ENCODE measurements at places on chromosomes 5 and 9. TPM values are rescaled to one million over a fixed set of nuclear protein-coding genes. Genes with fewer than 3 reads are reported as not detected.

FIBCD1 gene
- total RNA-seq = 1.1 TPM

LHFPL2 gene
- total RNA-seq = 11.3 TPM

TICAM2 gene
- 4.3 TPM for total RNA-seq

PCDHB12 gene
- total RNA-seq = under 0.01 TPM

CDH9 gene
- not detected for total RNA-seq

RAB3C gene
- total RNA-seq = not detected

GLIPR2 gene
- total RNA-seq = 37.8 TPM

PCA3 gene
- not detected for total RNA-seq

C5orf63 gene
- 0.72 TPM for total RNA-seq

PLAA gene
- total RNA-seq = 24.4 TPM

MEF2C gene
- 6.8 TPM for total RNA-seq

GALT gene
- total RNA-seq = 12.5 TPM

GABRA6 gene
- not detected for total RNA-seq

KIAA1958 gene
- total RNA-seq = 1.8 TPM

GRCh38 chr9:128371630-128372117 lies 500 bp downstream of the URM1 start:
- DNase-seq = no peak

GRCh38 chr5:109111680-109112079 lies 298.1 kb downstream of the PJA2 start:
- no peak for DNase-seq

- DNase-seq = no peak
These were observed 24.1 kb downstream of the TENT4A start for GRCh38 chr5:6737043-6737941.

DNA sequence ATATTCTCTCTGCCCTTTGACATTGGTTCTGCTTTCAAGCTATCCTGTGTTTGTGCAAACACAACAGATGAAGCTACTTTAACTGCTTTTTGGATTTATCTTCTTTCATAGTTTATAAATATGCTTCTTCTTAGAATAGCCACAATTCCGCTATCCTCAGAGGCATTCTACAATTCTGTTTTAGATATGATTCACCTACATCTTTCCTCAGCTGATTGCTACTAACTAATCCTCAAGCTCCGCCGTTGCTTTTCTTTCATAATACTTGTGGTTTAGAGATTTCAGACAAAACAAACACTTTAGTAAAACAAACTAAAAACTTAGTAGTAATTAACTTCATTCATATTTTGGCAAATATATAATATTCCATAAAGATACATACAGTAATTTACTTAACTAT lies 52.5 kb downstream of the ECPAS start:
- peak; percentile 28 for DNase-seq

DNA sequence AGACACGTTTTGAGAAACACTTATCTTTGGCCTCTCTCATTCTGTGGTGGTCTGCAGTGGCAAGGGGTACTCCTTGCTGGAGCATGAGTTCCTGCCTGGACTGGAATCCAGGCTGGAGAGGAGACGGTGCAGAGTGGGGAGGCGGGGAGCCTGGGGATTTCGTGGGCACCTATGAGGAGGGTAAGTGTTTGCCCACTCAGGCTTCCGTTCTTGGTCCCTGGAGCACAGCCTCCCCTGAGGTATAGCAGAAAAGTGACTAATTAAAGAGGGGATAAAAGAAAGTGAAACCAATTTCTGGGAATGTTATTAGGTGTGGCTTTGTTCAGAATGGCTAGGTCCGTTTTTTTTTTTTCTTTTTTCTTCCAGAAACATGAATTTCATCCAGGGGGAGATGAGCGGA lies 90.8 kb downstream of the ARHGAP26 start:
- DNase-seq = no peak

GRCh38 chr9:87800456-87800855 lies 74.5 kb downstream of the CTSL start:
- no peak for DNase-seq

- peak; percentile 3 for DNase-seq
These were observed 22.3 kb upstream of the TMEM250 start for GRCh38 chr9:136140966-136141365.

DNA sequence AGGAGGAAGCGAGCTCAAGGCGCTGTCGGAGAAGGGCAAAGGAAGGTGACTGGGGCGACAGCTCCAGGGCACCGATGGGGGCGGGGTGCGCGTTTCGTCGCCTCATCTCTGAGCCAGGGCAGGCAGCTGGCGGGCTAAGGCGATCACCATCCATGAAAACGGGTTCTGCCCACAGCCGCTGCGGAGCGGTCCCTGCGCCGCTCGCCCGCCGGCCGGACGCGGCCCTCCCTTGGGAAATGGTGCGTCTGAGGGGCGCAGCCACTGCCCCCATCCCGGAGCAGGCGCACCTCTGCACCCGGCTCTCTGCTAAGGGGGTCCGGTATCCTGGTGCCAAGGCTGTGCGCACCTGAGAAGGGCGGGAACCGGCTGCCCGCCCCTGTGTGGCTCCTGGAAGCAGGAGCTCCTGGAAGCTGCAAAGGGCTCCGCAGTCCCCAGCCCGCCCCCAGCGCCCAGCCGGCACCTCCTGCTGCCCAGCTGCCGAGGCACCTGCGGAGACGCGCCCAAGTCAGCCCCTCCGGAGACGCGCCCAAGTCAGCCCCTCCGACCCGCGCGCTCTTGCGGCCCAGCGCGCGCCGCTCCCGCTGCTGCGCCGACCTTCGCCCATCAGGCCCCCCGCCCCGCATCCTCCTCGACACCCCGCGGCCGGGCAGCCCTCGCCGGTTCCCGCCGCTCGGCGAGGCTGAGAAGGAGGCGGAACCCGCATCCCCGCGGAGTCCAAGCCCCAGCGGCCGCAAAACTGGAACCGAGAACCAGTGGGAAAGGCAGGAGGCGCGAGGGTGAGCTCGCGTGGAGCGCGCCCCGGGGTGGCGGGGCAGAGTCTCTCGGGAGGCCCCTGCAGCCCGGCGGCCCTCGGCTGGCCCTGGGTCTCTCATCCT lies 757 bp downstream of the ANKRD34B start:
- no peak for DNase-seq

- DNase-seq = no peak
These were observed 6.5 kb upstream of the NHP2 start for GRCh38 chr5:178160176-178160575.

DNA sequence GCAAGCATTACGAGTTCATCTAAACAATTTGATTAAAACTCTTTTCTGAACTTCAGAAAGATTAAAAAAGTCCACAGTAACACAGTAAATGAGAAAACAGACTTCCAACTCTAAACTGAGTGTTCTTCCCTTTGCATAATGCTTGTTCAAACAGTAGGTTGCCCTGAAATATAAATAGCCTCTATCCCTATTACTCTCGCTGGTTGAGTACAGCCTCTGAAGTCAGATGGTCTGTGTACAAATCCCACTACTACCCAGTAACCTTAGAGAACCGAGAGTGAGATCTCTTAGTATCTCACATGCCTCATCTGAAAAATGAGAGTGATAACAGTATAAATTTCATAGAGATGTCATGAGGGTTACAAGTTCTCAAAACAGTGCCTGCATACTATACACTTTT lies 591.6 kb downstream of the CAAP1 start:
- no peak for DNase-seq

DNA sequence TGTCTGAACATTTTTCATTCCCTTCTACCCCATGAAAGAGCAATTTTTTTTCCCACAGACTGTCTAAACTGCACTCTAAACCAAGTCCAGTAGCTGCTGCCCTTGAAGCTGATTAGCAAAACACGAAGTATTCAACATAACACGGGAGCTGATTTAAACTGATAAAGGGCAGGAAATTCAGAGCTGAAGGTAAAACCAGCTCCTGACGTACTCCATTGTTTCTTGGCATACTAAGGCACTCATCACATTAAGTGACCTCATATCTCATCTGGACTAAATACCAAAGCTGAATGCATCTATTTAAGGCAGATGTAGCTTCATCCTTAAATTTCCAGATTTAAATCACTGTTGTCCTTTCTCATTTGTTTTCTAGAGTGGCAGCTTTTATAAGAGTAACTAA lies 12.0 kb downstream of the GDF9 start:
- DNase-seq = peak; percentile 32

GRCh38 chr9:77856615-77857014 lies 175.0 kb downstream of the GNAQ start:
- peak; percentile 47 for DNase-seq

DNA sequence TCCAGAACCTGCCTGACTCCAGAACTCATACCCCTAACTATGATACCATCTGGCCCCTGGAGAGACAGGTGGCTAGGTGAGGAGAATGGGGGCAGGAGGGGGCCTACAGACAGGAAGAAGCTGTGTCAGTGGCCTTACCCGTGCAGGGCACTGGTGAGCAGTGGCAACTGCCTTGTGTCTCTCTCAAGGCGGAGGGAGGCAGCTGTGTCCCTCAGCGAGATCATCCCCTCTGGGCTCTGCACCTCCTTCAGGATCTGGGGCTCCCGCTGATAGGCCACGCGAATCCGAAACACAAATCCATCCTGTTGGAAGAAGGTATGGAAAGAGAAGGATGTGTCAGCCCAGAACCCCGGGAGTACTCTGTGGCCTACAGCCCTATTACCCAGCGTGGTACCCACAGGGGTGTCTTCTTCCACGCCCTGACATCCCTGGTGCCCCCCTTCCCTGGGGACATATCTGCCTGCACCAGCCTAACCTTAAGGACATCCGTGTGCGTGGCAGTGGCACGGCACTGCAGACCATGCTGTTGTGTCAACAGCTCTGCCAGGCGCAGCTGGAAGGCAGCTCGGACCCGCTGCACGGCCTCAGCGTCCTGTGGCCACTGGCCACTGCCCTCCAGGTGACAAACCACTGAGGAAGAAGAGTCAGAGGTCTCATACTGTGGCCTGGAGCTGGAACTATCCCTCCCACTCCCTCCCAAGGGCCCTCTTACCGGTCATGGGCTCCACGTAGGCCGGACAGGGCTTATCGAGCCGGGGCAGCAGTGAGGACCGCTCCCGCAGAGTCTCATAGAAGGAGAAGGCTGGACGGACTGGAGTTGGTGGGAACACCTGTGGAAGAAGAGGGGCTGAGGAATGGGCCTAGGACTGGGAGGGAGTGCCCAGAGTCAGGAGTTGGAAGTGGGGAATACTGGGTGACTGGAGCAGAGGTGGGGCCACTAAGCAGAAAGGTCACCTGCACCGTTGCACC lies 7.8 kb downstream of the NOL6 start:
- no peak for DNase-seq

GRCh38 chr5:148492351-148492750 lies 108.6 kb downstream of the FBXO38 start:
- DNase-seq = no peak

DNA sequence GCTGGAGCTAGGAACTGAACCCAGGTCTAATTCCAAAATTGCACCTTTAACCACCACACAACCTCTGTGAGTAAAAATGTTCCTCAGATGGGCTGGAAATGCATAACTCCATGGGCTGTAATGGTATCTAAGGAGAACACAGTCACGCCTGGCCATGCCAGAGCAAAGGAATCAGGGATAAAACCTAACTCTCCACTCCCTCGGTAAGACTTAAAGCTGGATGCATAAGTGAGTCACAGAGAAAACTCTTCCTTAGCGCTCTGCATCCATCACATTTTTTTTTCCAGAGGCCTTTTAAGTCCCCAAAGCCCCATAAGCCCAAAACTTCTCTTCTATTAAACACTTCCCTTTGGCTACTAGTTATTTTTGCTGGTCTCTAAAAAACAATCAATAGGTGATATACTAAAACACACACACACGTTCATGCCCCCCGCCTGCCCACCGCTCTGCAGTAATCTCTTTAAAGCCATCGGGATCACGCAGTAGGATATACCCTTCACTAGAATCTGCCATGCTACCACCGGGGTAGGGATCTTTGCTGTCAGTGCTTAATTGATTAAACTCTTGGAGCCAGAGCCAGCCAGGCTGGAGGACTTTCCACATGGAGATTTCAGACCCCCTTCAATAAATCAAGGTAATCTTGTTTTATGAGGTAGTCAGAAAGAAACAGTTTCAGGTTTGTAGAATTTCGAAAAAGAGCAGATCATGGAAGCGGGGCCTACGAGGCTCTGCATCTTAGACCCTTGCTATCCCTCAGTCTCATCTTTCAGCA lies 212.9 kb downstream of the MAPKAP1 start:
- DNase-seq = peak; percentile 67

DNA sequence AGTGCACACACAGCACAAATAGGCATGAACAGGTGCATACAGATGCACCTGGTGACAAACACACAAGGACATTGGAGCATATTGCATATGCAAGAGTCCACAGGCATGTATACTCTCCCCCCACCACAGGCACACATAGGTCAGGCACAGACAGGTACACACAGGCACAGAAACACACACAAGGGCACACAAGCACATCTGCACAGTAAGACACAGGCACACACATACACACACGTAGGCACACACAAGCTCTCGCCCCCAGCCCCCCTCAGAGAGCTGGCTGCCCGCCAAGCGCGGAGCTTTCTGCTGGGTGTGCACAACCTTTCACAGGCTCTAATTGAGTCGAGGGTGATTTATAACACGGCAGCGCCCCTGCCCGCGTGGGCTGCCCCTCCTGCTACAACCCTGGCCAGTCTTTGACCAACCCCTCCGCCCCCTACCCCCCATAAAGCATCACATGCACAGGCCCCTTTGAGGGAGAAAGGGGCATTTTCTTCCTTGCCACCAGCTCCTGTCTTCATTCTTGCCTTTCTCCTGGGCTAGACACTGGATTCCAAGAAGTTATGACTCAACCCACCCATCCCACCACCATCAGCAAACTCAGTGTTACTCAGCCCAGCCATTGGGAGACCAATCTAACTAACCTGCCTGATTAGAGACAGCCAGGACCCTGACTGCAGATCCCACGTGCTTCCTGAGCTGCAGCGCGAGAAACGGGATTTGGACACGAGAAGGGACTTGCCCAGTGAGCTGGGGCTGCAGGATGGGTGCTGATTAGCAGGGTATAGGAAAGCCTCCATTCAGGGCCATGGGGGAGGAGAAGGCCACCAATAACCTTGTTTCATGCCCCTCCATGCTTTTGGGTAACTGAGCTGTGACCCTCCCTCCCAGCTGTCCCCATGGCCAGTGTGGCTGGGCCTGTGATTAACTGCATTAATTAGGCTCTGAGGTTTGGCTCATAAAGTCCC lies 42.8 kb upstream of the PSD2 start:
- peak; percentile 73 for DNase-seq

DNA sequence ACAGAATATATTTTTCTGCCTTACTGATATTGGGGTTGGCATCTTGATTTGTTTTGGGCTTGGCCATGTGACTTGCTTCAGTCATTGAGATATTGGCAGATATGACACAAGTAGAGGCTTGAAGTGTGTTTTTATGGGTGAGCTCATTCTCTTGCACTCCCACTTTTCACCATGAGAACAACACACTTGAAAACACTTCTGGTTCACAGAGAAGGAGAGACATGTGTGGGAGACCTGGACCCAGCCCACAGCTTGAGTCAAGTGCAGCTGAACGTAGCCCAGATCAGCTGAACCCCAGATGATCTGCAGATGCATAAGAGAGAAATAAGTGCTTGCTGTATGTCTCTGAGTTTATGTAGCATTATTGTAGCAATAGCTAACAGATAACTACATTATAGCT lies 155.4 kb downstream of the SEMA6A start:
- no peak for DNase-seq

- DNase-seq = no peak
These were observed 41.4 kb upstream of the CPLX2 start for GRCh38 chr5:175829813-175830585.

GRCh38 chr5:135249658-135250057 lies 149.4 kb downstream of the MACROH2A1 start:
- peak; percentile 66 for DNase-seq

Data from IMR-90 (cell line).